ENCODE measurements at places on chromosomes 7 and 10.

DNA sequence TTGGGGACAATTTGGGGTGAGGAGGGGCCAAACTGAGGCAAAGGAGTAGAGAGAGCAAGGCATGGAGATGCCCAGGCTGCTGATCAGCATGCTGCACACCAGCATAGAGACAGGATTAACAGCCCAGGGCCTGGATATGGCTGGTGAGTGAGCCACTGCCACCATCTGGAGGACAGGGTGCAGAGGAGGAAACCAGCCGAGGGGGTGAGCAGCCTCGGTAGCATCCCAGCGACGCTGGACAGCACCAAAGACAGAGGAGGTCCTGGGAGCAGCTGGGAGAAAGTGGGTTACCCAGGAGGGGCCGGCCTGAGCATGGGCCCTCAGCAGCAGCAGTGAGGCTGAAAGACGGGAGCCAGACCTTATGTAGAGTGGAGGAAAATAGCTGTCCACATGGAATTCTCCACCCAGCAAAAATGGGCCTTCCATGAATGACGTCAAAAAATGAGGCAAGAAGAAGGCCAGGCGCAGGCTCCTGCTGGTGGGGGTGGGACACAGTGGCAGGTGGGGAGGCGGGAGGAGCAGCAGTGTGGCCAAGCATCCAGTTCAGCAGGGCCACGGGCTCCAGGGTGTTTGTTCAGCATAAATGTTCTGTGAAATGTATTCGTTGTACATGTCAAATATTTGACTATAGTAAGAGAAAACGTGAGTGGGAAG is 16.7 kb downstream of the RET start:
- DNase-seq: no peak

DNA sequence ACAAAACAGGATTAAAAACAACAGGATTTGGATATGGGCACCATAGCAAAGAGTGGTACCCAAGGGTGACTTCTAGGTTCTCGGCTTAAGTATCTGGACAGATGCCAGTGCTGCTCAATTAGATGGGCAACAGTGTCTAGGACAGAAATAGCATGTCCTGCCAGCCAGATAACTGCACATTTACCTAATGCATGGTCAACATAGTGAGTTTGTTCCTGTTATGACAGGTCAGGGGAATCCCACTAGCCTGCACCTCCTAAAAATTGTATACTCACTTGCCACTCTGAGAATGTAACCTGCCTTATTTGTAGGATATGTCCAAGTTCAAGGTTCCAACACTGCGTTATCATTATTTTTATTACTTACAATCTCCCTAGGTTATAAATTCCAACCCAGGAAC is 471.7 kb downstream of the GRM8 start:
- DNase-seq: no peak

- no peak for DNase-seq
These were observed 14.2 kb downstream of the SLC29A3 start for GRCh38 chr10:71333129-71333887.

GRCh38 chr7:41033500-41033899 is 669.4 kb downstream of the INHBA start:
- no peak for DNase-seq

DNA sequence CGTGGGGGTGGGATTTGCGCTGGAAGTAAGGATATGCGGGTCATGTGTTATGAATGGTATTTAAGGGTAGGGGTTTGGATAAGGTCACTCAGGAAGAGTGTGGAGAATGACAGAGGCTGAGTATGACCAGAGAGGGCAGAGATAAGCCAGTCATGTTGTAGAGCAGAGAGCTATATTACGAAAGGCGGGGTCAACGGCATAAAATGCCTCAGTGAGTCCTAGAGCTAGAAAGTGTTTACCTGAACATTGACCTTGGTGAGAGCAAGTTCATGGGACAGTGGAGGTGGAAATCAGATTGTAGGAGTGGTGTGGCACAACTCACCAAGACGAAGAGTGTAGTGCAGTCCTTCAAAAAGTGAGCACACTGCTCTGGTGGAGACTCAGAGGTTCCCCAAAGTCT is 13.8 kb downstream of the LMOD2 start:
- no peak for DNase-seq

- DNase-seq: no peak
These were observed 48.3 kb upstream of the CDC14C start for GRCh38 chr7:48876087-48876486.

DNA sequence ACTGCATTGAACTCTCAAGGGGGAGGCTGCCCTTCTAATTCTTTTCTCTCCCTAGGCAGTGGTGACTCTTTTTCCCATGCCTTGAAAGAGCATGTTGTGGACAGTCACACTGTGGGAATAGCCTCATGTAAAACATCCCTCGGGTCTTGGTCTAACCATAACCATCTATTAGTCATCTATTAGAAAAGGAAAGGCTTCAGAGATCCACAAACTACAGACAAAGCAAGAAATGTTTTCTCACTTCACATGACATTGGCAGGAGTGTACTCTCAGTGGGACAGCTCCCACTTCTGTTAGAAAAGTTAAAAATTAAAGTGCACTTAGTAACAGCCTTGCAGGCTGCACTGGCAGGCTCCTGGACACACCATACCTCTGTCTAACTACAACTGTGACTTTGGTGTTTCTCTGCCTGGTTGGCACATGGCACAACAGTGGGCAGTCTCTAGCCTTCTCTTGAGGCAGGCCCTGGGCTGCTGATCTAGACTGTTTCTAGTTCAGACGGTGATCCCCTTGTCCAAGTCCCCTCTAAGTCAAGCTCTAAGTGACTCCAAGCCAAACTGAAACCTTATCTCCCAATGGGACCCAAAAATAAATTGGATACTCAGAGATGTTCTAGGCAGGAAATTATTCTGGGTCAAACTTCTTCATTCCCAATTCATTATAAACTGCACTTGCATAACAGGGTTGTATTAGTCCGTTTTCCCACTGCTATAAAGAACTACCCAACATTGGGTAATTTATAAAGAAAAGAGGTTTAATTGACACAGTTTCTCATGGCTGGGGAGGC is 57.9 kb upstream of the ITGB1 start:
- no peak for DNase-seq

DNA sequence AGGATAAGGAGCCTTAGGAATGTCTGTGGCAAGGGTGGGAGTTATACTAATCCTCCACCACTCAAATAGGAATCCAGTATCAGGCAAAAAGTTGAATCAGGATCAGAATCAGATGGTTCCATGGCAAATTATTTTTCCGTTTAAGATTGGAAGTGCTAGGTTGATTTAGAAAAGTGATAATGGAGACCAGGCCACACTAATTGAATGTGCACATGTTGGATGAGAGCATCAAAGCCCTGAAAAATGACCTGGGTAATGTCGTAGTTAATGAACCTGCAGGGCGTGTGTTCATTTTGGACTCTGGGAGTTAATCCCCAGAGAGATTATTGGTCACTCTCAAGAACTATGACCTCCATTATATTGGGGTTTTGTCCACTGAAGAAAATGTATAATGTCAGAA is 53.3 kb upstream of the UBN2 start:
- no peak for DNase-seq

DNA sequence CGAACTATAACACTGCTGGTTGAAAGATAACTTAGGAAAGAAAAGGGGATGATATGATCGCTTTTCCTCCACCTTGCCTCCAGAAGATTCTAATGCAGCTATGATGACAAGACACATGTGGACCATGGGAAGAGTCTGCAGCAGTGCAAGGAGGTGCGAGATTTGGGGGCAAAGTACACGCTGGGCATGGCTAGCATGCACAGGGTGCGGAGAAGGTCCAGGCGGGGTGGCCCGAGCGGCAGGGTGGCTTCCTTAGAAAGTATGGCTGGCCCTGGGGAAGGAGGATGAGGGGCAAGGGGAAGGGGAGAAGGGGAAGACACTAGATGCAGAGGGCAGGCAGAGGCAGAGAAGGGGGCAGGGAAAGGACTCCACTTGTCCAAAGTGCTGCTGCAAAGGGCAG is 15.6 kb downstream of the ATXN7L1 start:
- no peak for DNase-seq
